ENCODE measurements at places on chromosomes 7 and 10.

GRCh38 chr7:46393142-46393541 is 472.1 kb upstream of the IGFBP3 start:
- no peak for DNase-seq

- DNase-seq = no peak
Observed at GRCh38 chr7:148288592-148289151, 301.9 kb upstream of the C7orf33 start.

DNA sequence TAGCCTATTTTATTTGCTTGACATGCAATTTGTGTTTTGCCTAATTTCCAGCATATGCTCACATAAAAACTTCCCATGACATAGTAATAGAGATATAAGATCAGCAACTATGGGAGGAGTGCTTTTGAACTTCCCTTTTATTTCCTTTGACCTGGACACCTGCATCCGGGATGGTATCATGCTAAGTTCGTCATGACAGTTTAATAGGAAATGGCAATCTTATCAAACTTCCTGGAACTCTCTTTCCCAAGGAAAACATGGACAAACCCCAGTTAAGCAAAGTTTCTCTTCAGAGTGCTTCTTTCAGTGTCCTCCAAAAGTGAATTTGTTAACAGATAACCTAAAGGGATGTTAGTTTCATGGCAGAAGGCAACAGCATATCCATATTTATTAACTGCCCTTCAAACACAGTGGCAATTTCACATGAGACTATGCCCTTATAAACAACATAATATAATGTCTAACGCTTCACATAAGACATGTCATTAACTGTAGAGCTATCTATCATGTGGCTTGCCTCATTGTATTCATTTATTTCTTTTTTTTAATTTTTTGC is 474.7 kb upstream of the SEMA3A start:
- no peak for DNase-seq

DNA sequence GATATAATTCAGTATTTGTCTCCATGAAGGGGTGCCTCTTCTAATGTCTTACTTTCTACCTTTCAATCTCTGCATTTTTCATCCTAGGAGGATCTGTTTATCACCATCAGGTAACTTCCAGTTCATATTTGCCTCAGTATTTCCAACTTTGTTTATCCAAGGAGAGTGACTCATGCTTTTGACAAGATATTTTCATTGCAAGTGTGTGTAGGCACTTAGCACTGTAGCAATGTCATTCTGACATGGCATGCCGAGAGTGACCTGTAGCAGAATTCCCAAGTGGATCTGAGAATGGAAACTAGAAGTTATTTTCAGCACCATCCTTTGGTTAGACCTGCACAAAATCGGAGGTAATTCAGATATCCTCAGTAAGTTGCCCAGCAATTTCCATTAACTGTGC is 129.9 kb downstream of the INHBA start:
- peak; percentile 24 for DNase-seq

DNA sequence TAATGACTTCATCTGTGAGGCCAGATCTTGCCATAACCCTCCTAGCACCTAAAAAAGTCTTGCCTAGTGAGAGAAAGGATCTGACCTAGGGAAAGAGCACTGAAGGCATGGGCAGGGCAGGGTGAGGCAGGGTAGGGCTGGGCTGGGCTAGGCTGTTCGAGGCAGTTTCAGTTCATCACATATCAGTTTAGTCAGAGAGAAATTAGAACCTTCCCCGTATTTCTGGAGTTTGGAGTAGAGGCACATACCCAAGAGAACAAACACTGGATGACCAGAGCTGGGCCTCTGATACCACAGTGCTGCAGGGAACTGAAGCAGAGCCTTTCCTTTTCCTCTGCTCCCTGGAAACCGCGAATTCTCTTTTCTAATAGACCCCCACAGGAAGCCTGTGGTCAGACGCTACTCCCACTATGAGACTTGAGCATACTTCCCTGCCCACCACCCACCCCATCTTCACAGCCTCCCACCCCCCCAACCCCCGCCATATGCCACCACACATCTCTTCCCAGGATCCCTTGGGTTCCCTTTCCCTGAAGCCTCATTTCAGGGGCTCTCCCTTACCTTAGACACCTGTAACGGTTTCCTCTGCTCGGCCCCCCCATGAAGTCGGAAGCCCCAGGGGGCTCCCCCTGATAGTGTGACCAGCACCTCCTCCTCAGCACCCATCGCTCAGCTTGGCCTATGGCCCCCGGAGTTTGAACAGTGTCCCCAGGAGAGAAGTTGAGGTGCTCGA is 406 bp downstream of the SYNPO2L start:
- no peak for DNase-seq

DNA sequence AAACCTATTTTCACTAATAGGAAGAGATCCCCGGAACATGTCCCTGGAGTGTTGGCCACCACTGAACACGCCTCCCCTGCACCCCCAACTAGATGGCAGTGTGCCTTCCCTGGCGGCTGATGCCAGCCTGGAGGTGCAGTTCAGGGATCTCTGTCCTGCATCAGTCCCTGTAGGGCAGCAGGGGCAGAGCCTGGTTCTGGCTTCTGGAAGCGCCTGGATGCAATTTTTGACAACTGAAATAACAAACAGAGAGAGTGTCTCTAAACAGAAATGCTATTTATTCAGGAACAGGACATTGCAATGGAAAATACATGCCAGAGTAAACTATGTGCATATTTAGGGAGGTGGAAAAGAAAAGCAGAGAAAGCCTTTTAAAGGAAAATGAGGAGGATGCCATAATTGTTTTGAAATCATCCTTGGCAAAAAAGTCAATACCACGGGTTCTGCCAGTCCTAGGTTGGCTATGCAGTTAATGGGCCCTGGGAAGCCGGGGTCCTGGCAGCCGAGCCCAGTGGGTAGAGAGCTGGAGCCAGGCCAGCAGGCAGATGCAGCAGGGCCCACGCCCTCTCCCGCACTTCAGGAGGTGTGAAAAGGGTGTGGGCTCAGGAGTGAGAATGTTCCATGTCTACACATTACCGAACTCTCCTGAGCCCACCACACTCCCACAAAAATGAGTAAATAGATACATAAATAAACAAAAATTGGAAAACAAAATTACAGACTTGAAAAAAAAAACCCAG is 18.5 kb downstream of the ANTXRL start:
- no peak for DNase-seq

DNA sequence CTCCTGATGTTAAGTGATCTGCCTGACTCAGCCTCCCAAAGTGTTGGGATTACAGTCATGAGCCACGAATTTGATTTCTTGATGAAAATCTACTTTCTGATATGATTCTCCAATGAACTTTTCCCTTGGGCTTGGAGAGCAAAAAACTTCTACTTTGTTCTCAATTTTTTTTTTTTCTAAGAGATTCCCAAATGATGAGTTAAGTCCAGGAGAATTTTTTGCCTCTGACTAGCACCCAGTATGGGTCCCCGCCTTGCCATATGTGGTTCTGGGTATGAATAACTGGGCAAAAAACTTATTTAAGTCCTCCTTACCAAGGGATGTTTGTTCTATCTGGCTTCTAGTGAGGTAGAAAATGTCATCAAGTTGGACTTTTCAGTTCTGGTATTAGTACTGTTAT is 147.9 kb upstream of the LYZL1 start:
- DNase-seq = peak; percentile 78

DNA sequence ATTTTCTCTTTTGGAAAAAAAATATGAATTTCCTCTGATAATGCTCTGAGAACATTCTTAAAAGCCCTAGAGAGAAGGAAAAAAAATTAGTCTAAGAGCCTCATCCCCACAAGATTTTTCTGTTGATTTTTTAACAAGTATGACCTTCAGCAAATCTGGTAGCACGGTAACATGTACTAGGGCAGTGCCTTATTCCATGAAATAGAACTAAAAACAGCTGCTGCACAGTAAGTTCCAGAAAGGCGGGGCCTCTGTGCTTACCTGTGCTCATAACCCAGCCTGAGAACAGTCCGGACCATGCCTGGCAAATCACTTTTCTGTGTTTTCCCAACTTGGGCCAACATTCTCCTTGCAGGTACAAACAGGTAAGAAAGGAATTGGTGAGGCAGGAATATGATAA is 519.1 kb upstream of the AKR1E2 start:
- DNase-seq = no peak

DNA sequence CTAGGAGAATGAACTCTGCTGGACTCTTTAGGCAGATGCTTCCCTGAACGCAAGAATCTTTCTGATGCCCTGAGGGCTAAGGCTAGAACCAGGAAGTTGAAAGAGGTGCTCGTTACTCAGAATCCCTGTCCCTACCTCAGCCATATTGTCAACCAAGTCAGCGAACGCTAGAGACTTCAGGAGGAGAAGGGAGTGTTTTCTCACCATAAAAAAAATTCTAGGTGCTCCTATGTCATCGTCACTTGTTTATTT is 359.4 kb downstream of the PRPF18 start:
- DNase-seq = no peak

- no peak for DNase-seq
Observed at GRCh38 chr7:17384400-17384799, 85.9 kb downstream of the AHR start.

DNA sequence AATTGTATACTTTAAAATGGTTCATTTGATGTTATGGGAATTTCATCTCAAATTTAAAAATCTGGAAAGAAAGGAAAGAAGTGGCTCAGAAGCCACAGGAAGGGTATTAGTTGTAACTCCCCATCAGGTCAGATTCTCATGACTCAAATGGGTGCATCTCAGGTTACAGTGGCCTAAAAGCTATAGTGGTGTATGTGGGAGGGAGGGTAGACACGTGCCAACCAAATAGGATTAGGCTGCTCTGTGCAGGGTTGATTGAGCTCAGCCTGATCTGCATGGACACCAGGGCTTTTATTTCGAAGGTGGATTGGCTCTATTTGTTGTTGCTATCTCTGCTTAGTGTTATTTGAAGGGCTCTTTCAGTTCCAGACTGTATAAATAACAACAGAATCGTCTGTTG is 121.5 kb upstream of the PRR15 start:
- DNase-seq = peak; percentile 24

- DNase-seq = no peak
Observed at GRCh38 chr7:136148920-136149319, 171.8 kb upstream of the MTPN start.

DNA sequence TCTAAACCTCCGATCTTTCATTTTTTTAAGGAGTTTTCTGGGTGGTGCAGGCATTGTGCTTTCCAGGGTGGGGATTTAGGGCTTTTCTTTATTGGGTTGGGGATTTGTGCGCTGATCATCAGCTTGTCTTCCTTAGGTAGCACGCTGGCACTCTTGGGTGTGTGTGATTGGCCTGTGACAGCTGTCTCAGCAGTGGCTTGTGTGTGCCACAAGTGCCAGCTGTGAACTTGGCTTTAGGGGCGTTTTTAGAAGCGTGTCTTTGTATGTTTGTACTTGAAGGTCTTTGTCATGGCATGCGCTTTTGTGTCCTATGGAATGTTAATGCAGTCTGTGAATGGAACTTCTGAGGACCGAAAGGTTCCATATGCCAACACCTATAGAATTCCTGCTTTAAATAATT is 788 bp downstream of the AKAP9 start:
- no peak for DNase-seq

DNA sequence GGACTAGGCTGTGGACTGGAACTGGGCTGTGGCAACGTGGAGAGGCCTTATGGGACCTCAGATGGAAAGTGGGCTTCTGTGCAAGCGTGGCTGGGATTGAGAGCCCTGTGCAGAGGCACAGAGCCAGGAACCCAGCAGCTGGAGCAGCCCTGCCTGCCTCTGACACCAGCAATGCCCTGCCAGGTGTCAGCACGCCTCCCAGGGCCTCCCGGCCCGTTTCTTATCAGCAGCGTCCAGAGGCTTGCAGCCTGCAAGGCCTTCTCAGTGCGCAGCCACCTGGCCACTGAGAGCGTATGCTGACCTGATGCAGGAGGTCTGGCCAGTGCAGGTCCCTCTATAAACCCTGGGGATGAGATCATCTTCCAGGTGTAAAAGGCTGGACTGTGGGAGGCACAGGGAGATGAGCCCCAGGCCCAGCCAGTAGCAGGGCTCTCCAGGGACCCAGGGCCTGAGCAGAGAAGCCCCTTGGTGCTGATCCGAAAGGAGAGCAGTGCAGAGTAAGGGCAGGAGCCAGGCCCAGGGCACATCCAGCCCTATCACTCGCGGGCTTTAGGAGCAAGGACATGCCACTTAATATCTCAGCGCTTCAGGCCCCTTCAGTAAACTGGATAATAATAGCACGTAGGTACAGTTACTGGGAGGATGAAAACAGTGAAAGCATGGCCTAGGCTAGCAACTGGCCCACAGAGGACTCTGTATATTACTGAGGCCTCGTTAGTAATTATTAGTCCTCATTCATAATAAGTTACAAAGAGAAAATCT is 38.8 kb upstream of the ANTXRL start:
- no peak for DNase-seq

DNA sequence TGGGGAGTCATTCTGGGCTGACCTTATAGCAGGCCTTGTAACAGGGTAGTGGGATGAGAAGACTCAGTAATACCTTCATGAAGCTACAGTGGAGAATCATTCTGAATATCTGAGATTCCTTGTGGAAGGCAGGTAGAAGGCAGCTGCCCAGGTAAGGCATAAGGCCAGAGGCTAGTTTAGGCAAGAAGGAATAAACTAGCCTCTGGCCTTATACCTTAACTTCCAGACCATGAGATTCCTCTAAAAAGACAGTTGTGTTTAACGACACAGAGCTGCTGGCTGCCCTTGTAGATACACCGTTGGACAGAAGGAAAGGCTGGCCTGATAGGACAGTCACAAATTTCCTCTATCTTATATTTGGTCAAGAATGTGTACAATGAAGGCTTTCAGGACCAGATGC is 268.2 kb downstream of the PLXDC2 start:
- no peak for DNase-seq

GRCh38 chr7:69803699-69804516 is 205.6 kb downstream of the AUTS2 start:
- no peak for DNase-seq

GRCh38 chr7:36506820-36507219 is 117.2 kb downstream of the ANLN start:
- no peak for DNase-seq

- no peak for DNase-seq
Observed at GRCh38 chr7:51101111-51101757, 215.4 kb downstream of the COBL start.

DNA sequence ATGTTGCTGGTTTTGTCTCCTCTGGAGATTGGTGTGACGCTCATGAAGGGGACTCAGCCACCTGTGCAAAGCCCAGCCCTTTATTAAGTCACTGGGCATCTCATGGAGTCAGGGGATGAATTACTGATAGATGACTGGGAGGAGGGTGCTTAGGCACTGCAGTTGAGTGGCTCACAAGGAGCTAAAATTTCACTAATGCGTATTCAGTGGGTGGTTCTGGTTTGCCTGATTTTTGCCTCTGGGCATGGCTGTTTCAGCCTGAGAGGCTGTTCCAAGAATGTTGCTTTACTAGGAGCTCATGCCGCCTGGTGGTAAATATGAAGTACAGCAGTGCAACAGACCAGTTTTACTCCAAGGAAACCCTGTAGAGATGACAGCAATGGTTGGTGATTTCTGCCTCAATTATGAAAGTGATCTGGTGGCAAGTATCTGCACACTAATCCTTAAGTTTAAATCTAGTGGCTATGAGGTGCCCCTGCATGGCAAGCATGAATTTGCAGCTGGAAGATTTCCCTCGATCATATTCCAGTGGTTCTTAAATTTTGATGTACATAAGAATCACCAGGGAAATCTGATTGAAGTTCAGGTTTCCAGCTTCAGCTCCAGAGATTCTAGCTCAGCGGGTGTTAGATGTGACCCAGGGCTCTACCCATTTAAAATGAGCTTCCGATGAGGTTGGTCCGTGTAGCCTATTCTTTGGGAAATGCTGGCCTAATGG is 19.9 kb downstream of the ACTA2 start:
- no peak for DNase-seq

- DNase-seq = no peak
Observed at GRCh38 chr7:107661081-107661864, 645 bp downstream of the SLC26A4 start.

Measured in HS-27A (cell line).